ENCODE measurements at places on chromosomes 1 and 21.

DNA sequence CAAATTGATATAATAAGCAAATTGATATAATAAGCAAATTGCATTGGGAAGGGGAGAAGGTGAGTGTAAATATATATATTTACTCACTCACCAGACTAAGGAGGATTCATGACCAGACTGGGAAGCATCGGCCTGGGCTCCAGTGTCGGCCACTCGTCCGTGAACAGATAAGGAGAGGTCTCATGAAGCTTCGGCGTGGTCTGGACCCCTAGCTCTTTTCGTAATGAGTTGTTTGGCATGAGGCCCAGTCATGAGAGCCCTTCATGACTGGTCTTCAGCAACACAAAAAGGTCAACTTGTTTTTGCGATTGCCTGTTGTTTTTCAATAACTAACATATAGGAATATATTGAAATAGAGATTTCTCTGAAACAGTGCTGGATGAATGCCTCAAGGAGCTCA is 222.9 kb upstream of the KCNK2 start:
- DNase-seq: no peak

DNA sequence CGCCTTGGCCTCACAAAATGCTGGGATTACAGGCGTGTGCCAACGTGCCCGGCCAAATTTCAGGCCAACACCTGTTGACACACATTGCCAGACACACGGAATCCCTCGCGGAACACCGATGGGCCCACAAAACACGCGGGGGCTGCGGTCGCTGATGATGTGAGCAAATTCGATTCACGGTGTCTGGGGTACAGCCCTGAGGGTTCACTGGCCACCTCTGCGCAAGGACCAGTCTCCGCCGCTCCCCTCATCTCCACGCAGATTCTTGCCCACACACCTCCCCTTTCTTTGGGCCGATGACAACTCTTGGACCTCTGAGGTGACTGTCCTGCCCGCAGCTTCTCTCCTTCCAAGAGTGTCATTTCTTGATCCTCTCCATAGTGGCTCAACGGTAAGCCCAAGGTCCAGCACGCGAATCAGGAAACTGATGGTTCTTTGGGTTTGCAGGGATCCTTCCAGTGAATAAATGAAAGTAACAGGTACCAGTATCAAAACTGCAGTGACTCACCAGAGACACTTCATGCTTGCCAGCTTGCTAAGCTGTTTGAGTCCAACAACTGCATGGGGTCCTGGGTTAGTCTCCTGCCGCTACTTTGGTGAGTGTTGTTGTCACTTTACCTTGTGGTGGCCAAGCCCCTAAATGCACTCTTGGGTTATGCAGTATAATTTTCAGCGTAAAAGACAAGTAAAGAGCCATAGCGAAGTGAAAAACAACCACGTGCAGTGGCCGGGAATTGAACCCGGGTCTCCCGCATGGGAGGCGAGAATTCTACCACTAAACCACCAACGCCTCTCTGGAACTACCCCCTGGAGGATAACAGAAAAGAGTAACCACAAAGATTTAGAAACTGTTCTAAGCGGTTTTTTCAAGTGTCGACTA is 11.0 kb upstream of the RNU1-3 start:
- DNase-seq: no peak

- DNase-seq: no peak
These were observed 5.1 kb downstream of the LAMB3 start for GRCh38 chr1:209647156-209647555.

GRCh38 chr1:209382231-209383100 is 201.0 kb upstream of the CAMK1G start:
- DNase-seq: no peak

- no peak for DNase-seq
These were observed 1.0 kb upstream of the TNNI1 start for GRCh38 chr1:201422436-201423030.

GRCh38 chr1:159845751-159846629 is 16.5 kb downstream of the VSIG8 start:
- no peak for DNase-seq

DNA sequence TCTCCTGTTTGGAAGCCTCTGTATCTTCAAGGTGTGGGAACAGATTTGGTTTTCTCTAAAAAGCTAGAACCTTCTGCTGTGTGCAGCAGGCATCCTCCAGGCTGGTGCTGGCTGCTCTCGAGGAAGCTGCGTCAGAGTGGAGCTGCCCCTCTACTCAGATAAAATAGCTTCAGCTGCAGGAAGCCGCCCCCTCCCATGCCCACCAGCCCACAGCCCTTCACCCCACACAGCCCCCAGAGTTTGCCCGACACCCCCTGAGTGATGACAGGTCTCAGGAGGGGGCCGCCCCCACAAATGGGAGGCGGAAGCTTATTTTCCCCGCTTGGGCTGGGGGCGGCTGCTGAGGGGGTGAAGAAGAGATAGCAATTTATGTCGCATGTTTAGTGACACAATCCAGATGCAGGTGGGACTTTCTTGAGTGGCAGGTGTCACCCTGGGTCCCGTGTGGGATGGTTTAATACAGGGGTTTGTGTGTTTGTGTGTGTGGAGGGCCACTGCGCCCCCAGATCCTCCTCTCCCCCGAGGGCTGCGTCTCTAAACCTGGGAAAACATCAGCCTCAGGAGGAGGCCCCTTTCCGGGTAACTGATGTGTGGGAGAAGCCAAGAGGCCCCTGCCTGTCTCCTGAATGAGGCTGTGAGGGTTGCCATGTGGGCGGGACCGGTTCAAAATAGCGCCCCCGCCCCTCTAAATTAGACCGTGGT is 55.4 kb downstream of the STUM start:
- DNase-seq: no peak

DNA sequence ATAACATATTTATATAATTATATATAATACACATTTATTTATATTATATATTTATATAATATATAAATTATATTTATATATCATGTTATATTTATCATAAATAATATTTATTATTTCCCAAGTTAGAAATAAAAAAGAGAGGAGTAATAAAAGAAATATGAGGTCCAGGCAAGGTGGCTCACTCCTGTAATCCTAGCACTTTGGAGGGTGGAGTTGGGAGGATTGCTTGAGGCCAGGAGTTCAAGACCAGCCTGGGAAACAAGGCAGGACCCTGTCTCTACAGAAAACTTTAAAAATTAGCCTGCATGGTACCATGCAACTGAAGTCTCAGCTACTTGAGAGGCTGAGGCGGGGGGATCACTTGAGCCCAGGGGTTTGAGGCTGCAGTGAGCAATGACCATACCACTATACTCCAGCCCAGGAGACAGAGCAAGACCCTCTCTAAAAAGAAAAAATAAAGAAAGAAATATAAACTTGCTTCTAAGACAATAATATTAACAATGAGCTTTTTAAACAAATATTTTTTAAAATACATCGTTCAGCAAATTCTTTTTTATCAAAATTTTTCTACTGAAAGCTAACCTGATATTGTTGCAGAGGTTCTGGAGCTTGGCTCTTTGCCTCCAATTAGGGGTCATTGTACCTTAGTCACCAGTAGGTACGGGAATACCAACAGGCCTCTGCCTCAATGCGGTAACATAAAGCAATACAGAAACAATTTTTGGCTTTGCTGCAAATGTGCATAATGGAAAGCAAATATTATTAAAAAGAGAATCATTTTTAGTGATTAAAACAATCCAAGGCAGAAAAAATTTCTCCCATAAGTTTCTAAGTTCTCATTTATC is 290.0 kb downstream of the SETD4 start:
- no peak for DNase-seq

DNA sequence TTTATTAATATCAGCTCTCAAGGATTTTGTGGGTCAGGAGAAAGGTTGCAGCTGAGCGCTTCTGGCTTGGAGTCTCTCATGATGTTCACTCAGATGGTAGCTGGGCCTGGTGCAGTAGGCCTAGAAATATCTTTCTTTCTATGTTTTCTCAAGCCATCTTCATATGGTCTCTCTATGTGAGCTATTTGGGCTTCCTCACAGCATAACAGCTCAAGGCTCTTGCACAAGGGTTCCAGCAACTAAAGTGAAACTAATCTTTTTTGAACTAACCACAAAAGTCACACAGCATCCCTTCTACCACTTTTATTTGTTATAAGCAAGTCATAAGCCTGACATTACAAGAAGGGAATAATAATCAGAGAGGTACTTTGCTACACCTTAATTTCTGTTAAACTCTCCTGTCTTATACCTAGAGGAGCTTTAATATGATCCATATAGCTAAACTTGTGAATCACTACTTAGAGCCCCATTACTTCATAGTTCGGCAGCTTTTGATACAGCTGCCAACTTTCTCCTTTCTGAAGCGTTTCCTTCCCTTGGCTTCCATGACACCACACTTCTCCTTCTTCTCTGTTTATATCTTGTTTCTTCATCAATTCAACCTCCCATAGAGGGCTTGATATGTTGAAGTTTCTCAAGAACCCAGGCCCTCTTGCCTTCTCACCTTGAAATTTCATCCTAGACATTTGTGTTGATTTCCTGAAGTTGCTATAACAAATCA is 720.2 kb downstream of the LTN1 start:
- no peak for DNase-seq

GRCh38 chr1:26702680-26703038 is 6.8 kb downstream of the ARID1A start:
- no peak for DNase-seq

DNA sequence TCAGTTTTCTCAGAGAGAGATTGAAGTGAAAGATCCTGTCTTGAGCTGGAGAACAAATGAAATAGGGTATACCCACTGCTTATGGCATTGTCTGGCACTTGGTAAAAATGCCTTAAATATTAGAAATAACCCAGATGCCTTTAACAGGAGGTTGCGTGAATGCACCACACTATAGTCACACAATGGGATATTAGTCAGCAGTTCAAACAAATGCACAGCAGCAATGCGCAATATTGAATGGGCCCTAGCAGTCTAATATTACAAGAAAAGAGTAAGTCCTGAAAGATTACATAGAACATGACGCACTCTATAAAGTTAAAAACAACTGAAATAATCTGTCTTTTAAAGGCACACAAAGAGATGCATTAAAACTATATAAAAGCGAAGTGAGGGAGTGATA is 161.1 kb downstream of the EDEM3 start:
- no peak for DNase-seq

- DNase-seq: no peak
These were observed 179.8 kb downstream of the PHTF1 start for GRCh38 chr1:113579256-113580018.

DNA sequence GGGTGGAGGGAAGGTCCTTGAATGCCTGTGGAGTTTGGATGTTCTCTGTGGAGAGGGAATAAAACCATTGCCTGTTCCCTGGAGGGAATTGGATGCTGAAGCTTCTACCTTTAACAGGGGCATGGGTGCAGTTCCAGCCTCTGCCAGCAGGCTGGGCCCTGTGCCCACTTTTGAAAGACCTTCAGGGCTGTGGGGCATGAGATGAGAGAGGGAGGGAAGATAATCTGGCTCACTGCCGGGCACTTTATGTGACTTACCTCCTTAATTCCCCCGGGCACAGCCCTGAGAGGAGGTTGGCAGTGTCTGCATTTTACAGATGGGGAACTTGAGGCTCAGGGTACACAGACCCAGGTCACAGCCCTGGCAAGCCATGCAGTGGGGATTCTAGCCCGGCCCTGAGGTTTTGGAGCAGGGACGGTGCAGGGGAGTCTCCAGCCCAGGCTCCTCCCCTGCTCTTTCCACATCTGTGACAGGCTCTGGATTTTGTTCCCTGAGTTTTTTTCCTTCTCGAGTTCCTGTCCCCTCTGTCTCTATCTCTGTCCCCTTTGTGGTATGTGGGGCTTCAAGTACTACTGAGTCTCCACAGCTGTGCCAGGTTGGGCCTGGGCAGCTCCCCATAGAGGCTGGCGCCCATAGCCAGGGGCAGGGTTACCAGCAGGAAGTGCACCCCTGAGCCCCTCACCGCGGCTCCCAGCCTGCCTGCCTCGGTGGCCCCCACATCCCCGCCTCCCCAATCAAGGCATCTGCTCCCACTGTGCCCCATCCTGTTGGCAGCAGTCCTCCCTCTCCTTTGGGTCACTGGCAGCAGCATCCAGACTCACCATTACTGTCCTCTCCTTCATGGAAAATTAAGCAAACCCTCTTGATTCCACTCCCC is 14.0 kb upstream of the THEMIS2 start:
- no peak for DNase-seq

- DNase-seq: peak; percentile 9
These were observed 34.0 kb upstream of the ABCA4 start for GRCh38 chr1:94154989-94155388.

DNA sequence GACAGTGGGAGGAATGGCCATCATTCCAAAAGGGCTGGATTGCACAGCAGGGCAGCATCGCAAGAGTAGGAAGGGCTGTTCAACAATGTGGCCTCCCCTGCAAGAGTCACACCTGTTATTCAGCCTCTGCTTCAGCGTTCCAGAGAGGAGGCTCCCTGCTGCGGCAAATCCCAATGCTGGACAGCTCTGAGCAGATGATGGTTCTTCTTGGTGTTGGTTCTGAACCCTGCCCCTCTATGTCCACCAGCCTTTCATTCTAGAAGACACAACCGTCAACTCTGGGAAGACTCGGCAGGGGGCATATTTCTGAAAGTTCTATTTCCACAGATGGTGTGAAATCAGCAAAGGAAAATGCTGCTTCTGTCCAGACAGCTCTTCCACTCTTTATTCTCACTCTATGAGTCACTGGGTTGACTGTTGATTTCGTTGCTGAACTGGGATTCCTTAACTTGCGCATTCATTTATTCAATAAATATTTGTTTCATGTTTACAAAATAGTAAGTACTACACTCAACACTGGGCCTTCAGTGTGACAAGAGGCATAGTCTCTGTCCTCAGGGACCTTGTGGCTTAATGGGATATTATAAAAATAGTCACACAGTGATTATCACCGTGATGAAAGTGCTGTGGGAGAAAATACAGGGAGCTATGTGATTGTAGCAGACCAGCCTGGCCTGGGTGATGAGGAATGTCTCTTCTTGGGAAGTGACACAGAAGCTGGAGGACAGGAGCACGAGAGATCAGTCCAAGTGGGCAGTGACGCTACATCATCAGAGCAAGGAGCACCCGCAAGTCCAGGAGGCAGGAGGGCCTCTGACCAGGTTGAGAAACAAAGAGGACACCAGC is 260.3 kb downstream of the SIPA1L2 start:
- no peak for DNase-seq

DNA sequence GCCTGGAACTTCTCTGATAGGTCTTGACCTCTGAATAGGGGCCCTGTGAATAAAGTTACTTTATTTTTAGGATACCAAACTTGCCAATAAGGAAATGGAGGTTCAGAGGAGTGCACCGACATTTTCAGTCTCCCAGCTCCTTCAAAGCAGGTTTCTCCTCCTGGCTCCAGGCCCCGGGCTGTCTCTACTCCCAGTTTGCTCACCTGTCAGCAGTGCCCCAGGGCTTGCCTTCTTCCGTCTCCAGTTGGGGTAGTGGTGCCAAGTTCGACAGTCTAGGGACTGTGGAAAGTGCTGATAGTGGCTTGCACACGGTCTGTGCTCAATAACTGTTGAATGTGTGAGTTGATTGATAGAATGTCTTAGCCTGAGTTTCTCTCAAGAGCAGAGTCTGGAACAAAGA is 149.2 kb downstream of the ACTL8 start:
- DNase-seq: no peak

DNA sequence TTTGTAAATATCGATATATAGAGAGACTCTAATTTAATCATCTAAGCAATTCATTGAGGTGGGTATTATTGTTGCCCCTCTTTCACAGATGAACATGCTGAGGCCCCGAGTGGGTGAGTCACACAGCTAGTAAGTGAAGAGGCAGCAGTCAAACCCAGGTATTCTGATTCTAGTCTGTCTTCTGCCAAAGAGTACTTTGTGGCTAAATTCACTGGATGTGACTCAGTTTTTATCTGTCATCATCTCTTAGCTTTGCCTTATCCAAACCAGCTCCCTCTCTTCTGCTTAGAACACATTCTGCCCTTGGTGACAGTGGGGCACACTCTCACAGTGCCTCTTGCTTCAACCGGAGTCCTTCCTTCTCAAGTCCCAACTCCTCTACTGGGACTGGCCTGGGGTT is 11.5 kb downstream of the FCRL5 start:
- no peak for DNase-seq

- no peak for DNase-seq
These were observed 418.8 kb downstream of the ZP4 start for GRCh38 chr1:237471956-237472355.
